ENCODE measurements at places on chromosomes 11 and 22.

DNA sequence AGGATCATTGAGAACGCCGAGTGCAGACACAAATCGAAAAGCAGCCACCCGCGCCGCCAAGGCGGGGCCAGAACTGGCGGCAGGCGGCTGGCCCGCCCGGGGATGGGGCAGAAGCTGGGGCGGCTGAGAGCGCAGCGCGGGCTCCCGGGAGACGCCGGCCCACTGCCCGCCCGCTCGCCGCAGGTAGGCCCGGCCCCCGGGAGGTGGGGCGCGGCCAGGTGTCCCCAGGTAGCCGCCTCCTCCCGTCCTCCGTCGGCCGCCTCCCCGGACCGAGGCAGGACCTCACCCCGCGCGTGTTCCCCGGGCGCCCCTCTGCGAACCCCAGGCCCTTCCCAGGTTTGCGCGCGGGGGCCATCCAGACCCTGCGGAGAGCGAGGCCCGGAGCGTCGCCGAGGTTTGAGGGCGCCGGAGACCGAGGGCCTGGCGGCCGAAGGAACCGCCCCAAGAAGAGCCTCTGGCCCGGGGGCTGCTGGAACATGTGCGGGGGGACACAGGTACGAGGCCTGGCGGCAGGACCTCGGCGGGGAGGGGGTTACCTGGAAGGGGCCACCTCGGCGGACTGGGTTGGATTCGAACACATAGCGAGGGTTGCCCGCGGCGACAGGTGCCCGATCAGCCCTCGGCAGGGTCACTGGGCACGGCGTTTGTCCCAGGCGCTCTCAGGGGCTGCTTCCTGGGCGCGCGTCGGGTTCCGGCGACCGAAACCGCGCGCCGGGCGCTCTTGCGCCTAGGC is at the start of gene PRRG4:
TSS of gene PRRG4 (plus strand) at position 248 of the 733 bp plus-strand sequence. CDS start 603 bp downstream, outside the sequence.
- DNase-seq: no peak

DNA sequence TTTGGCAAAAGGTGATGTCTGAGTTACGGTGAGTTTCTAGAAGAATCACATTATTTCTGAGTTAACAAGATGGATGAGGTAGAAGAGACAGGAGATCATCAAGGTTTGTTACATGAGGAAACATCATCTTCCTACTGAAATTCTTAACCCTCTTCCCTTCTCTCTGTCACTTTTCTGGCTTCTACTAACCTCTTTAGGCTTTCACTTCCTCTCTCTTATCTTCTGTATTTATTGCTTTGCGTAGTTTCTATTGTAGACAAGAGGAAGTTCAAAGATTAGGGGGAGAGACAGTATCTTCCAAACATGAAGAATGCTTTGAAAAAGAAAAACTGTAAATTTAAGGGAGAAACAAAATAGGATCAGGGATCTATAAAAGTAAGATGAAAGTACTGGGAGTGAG is 75.4 kb downstream of the TRPC6 start:
- no peak for DNase-seq

DNA sequence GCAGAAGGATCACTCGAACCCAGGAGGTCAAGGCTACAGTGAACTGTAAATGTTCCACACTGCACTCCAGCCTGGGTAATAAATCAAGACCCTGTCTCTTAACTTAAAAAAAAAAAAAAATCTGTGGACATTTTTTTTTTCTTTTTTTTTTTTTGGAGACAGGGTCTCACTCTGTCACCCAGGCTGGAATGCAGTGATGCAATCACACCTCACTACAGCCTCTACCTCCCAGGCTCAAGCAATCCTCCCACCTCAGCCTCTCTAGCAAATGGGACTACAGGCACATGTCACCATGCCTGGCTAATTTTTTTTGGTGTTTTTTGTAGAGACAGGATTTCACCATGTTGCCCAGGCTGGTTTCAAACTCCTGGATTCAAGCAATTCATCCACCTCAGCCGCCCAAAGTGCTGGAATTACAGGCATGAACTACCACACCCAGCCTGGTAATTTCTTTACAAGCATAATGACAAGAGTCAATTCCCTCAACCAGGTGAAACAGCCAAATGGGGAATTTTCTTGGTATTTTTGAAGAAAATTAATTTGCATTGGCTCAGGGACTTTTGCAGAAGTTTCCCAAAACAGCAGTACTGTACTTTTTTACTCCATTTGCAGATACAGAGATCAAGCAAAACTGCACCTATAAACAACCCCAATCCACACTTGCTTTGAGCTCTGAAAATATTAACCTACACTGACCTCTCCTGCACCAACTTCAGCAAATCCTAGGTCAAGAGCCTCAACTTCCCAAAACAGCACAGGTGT is 44.0 kb downstream of the MRTFA start:
- DNase-seq: no peak

GRCh38 chr22:17974703-17975372 is 49.5 kb downstream of the MICAL3 start:
- DNase-seq: no peak

GRCh38 chr11:57792060-57792541 is 30.5 kb downstream of the CTNND1 start:
- no peak for DNase-seq

GRCh38 chr22:42994917-42995562 is 19.9 kb downstream of the PACSIN2 start:
- DNase-seq: no peak

GRCh38 chr22:38456272-38456835 is 1.4 kb upstream of the KCNJ4 start:
- no peak for DNase-seq

- DNase-seq: no peak
Measured at GRCh38 chr11:47980088-47980906, at the start of gene PTPRJ. PTPRJ (plus strand) TSS chr11:47980559; CDS start chr11:47980913, 354 bp downstream.

- DNase-seq: no peak
Measured at GRCh38 chr11:114077482-114078305, 18.2 kb downstream of the ZBTB16 start.

GRCh38 chr22:24499706-24500276 is 4.7 kb downstream of the UPB1 start:
- DNase-seq: no peak

Data from iPS DF 19.7 (cell line).